CD4-positive, alpha-beta T cell (primary cell): ENCODE measurements at places on chromosomes 4 and X.

GRCh38 chrX:154738011-154738738, 12.7 kb downstream of the GAB3 start:
- no peak overlapping the region for H3K4me3 ChIP-seq
- DNase-seq: no peak
- peak overlapping the region; percentile 13 for H3K27ac ChIP-seq
- H3K36me3 ChIP-seq: no peaks in the 10 kb centered on the region
- H3K27me3 ChIP-seq: no peaks in the 10 kb centered on the region

DNA sequence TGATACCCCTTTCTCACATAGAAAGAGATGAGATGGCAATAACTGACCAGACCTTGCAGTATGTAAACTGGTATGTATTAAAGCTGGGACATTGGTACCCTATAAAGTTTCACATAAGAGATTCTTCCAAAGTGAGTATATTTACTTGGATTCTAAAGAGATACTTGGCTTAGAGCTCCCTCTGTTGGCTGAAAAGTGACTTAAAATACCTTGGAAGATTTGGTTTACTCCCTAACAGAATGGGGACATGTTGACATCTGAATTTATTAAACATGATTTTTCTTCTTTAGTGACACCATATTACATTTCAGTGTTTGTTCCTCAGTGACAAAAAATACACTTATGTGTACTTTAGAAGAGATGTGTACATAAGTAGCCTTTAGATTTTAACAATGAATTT, 47.9 kb upstream of the RGN start:
- peak; percentile 60 for DNase-seq
- H3K36me3 ChIP-seq: no peaks in the 10 kb centered on the region
- H3K27ac ChIP-seq: no peak overlapping the region

DNA sequence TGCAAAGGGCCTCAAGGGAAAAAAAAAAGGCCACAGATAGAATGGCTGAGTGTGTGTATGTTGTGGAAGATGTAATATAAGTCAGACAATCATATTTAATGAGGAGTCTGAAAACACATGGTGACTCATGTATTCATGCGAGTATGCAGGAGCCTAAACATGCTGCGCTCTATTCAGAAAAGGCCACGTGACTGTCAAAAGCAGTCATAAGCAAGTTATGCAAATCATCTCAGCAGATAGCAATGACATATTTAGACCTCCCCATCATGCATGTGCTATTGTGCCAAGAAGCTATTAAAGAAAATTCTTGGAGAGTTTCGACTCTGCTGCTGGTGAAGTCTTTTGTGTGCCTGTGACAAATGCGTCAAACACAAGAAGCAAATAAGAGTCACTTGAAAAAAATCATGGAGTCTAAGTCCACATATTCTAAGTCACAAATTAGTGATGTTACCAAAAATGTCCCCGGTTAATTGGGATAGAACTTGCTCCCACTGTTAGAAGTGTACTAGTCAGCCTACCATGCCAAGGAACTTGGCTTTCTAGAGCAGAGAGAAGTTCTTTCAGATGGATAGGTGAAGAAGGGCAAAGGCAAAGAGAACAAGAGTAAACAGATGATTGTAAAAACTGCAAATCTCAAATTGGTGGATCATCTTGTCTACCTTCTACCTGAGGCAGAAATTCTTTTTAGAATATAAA, 5.0 kb downstream of the LNX1 start:
- H3K27me3 ChIP-seq: peaks cover 5% of the 10 kb centered on the region
- no peaks in the 10 kb centered on the region for H3K36me3 ChIP-seq
- no peaks in the 10 kb centered on the region for H3K4me1 ChIP-seq
- no peak for DNase-seq
- no peak overlapping the region for H3K27ac ChIP-seq

DNA sequence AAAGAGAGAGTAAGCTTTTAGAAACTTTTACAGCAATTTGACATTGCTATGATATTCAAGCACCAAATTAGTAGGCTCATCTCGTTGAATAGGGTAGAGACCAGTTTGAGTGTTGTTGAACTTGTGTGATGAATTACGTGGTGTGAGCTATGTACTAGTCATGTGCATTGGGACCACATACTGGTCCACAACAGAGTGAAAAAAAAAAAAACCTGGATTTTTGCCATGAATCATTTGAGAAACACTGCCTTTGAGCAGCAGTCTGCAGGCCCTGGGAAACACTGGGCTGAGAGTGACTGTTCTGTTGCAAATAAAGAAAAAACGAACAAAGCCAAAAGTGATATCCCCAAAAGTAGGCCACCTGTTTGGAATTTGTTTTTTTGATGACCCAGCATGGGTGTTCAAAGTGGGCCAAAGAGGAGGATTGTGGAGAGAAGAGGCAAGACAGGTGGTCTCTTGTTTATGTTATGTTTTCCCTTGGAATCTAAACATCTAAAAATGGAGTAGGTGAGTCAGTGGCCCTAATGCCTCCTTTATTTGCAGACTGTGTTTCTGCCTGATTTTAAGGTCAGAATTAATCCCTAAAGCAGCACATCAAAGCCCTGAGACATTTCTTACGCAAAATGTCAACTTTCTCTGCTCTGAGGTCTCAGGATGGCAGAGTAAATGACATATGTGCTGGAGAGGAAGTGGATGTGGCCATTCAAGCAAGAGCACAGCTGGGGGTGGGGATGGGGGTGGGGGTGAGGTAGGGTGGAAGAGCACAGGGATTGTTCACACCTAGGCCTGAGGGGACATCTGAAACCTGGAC, 33.5 kb downstream of the TAF7L start:
- H3K4me1 ChIP-seq: no peaks in the 10 kb centered on the region
- H3K36me3 ChIP-seq: no peaks in the 10 kb centered on the region
- no peak overlapping the region for H3K4me3 ChIP-seq
- DNase-seq: no peak
- H3K27me3 ChIP-seq: no peaks in the 10 kb centered on the region
- no peak overlapping the region for H3K27ac ChIP-seq

DNA sequence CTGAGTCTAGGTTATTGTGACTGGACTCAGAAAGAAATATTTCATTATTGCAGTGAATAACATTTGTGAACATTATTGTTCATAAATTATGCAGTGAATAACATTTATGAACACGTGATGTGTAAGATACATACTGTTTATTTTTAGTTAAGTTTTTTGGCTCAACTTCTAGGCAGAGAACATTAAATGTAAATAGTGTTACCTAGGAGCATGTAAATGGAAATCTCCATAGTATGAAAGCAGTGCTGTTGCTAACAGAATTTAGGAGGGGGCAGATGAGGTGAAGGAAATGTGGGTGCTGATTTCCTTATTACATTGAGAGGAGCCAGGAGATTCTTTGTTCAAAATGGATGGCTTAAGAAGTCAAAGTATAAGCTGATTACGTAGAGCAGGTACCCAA, 45.0 kb downstream of the HTT start:
- H3K27me3 ChIP-seq: no peaks in the 10 kb centered on the region
- peaks cover 74% of the 10 kb centered on the region for H3K36me3 ChIP-seq
- no peak overlapping the region for H3K27ac ChIP-seq
- peaks cover 6% of the 10 kb centered on the region for H3K4me1 ChIP-seq
- H3K4me3 ChIP-seq: no peak overlapping the region
- DNase-seq: no peak

DNA sequence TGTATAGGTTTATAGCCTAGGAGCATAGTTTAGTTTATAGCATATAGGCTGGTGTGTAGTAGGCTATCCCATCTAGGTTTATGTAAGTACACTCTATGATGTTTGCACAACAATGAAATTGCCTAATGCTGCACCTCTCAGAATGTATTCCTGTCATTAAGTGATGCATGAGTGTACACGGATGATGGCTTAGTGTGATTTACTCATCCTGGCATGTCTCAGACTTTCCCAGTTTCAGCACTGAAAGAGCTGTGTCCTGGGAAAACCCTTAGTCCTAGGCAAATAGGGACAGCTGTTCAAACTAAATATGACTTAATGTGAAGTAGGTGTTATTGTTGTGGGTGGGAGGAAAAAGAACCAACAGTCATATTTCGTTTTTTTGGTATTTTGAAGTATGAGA, 264.9 kb upstream of the MAGEB18 start:
- no peaks in the 10 kb centered on the region for H3K36me3 ChIP-seq
- no peaks in the 10 kb centered on the region for H3K27me3 ChIP-seq
- H3K27ac ChIP-seq: no peak overlapping the region
- DNase-seq: no peak
- H3K4me1 ChIP-seq: no peaks in the 10 kb centered on the region
- no peak overlapping the region for H3K4me3 ChIP-seq

DNA sequence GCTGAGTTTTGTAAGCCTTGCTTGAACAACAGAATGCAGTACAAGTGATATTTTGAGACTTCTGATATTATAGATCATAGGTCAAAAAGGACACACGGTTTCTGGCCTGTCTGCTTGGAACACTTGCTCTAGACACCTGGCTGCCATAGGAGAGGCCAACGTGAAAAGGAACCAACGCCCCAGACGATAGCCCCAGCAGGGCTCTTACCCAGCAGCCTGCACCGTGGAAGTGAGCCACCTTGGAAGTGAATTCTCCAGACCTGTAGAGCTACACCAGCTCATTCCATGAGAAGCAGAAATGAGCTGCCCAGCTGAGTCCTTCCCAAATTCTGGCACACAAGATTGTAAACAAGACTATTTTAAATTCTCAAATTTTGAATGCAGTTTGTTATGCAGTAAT, 323.1 kb downstream of the FBXO8 start:
- no peak overlapping the region for H3K27ac ChIP-seq
- no peaks in the 10 kb centered on the region for H3K4me1 ChIP-seq
- DNase-seq: no peak
- no peaks in the 10 kb centered on the region for H3K27me3 ChIP-seq
- H3K36me3 ChIP-seq: no peaks in the 10 kb centered on the region

- no peak overlapping the region for H3K27ac ChIP-seq
- no peak for DNase-seq
- H3K4me3 ChIP-seq: no peak overlapping the region
- no peaks in the 10 kb centered on the region for H3K27me3 ChIP-seq
- H3K36me3 ChIP-seq: no peaks in the 10 kb centered on the region
- H3K4me1 ChIP-seq: no peaks in the 10 kb centered on the region
These were observed 184.4 kb downstream of the TENM3 start for GRCh38 chr4:182427554-182427953.

DNA sequence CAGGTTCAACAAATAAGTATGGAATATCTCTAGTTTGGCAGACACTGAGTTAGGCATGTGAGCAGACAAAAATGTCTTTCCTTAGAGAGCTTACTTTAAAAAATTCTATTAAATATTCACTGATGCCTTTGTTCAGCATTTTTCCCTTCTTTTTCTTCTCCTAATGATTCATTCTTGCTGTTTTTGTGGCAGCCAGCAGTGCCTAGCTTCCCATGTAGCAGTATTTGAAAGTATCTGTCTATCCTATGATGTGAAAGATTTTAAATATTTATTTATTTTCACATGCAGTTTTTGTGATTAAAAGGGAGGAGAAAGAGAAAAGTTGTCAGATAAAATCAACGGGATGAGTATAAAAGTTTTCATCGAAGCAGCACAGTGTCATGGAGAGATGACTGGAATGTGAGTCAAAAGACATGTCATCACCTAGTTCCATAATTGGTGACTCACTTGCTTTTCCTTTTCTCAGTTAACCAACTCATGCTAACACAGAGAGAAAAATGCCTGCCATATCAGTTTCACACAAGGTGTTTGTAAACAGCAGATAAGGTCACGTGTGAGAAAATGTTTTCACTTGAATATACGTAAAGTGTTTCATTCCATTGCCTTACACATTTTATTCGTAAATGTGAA, 69.8 kb downstream of the BMPR1B start:
- no peaks in the 10 kb centered on the region for H3K4me1 ChIP-seq
- H3K4me3 ChIP-seq: no peak overlapping the region
- H3K27ac ChIP-seq: no peak overlapping the region

- H3K27ac ChIP-seq: no peak overlapping the region
- H3K36me3 ChIP-seq: no peaks in the 10 kb centered on the region
- peak; percentile 90 for DNase-seq
- H3K4me3 ChIP-seq: peak overlapping the region; percentile 78
- peaks cover 23% of the 10 kb centered on the region for H3K4me1 ChIP-seq
- peaks cover 13% of the 10 kb centered on the region for H3K27me3 ChIP-seq
These were observed 17.6 kb upstream of the NAT8L start for GRCh38 chr4:2041239-2042130.

DNA sequence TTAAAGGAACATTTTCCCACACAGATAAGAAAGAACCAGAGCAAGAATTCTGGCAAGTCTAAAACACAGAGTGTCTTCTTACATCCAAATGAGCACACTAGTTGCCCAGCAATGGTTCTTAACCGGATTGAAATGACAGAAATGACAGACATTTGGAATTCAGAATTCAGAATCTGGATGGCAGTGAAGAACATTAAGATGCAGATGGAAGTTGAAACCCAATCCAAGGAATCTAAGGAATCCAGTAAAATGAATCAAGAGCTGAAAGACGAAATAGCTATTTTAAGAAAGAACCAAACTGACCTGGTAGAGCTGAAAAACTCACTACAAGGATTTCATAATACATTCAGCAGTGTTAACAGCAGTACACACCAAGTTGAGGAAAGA, 21.5 kb downstream of the ANAPC10 start:
- no peaks in the 10 kb centered on the region for H3K27me3 ChIP-seq
- no peak for DNase-seq
- H3K4me3 ChIP-seq: no peak overlapping the region
- peaks cover 5% of the 10 kb centered on the region for H3K36me3 ChIP-seq
- H3K27ac ChIP-seq: no peak overlapping the region
